Stimulated activated CD4-positive, alpha-beta T cell treated with anti-CD3 and anti-CD28 coated beads, Interleukin-2, amount 100 ng/mL, for 48 hours (primary cell): ENCODE measurements at places on chromosomes 6 and 20.

GRCh38 chr20:2329286-2329685, 33.5 kb downstream of the TGM3 start:
- no peak for DNase-seq

DNA sequence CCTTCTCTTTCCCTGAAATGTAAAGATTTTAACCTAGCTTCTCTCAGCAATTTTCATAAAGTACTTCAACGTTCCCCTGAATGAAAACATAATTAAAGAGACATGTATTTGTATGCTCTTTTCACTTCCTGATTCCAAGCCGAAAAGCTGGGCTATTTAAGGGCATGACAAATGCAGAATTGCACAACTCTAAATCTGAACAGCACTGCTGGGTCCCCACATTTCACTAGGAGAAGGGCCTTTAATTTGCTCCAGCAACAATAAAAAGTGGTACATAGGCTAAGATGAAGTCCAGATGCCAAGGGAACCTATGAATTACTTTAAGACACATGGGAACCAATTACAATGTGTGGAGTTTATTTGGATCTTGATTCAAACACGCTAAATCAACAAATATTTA, 42.0 kb downstream of the IRAK1BP1 start:
- DNase-seq: no peak

DNA sequence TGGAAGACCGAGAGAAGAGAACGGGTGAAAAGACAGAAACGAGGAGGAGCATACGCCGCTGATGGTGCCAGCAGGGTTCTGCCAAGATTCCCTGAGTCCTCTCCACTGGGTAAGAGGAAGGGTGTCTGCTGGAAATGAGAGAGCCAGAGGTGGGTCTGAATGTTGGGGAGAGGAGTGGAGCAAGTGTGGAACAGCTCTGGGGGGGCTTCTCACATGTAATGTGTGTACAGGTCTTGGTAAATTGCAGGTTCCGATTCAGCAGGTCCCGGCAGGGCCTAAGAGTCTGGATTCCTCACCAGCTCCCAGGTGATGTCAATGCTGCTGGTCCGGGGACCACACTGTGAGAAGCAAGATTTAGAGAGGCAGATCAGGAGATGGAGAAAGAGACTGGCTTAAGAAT, 1.5 kb upstream of the EBF4 start:
- DNase-seq: no peak

GRCh38 chr6:65979120-65979519, 272.1 kb upstream of the EYS start:
- DNase-seq: no peak

DNA sequence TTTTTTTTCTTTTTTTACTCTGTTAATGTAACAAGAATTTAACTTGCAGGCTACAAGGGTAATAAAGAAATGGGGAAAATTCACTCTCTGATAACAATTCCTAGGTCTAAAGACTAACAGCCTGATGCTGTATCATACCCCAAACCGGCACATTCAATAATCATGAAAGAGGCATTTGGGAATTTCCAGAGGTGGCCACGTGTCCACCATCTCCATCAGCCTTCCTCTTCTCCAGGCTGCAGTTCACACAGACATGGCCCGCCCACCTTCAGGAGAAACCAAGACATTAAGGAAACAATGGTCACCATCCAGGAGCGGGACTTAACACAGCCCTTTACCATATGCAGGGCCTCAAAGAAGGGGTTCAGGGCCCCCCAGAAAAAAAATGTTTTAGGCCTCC, 44.8 kb downstream of the PDE10A start:
- no peak for DNase-seq

GRCh38 chr6:11013721-11014070, 30.4 kb downstream of the ELOVL2 start:
- DNase-seq: no peak

- DNase-seq: no peak
Observed at GRCh38 chr6:11203306-11204004, 29.0 kb downstream of the NEDD9 start.

- peak; percentile 45 for DNase-seq
Observed at GRCh38 chr6:39361657-39362486, 39.4 kb upstream of the KCNK16 start.

- DNase-seq: no peak
Observed at GRCh38 chr6:169101036-169101805, 152.4 kb downstream of the THBS2 start.

DNA sequence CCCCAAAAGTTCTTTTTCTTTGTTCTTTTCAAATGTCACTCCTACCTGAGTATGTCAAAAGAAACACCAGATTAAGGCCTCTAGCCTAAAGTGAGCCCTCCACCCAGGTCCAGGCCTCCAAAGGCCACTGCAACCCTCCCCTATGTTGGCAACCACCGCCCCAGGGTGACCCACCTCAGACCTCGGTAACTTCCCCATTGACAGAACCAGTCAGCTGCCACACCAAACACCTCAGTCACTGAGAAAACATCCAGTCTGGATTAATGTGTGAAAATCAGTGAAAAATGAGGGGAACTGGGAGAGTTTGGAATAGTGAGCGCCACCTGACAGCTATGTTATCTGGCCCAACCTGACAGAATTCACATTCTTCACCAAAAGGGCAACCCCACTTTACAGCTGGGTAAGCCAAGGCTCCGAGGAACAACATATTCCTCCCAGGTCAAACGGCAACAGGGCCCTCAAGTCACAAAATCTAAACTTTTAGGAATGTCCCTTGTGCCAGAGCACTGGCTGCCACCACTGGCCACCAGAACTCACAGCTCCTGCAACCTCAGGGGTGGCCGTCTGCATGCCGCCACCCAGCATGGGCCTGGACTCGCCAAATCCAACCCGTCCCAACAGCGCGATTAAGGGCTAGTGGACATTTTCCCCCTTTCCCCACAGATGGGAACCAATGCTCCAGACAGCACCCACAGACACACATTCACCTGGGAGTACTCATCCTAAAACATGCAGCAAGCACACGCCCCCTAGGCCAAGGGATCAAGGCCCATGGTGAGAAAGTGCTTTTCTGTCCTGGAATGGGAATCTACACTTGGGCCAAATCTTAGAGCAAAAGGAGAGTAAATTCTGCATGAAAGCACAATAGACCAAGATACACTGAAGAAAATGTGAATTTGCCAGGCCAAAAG, 4.8 kb downstream of the TAF4 start:
- DNase-seq: no peak

DNA sequence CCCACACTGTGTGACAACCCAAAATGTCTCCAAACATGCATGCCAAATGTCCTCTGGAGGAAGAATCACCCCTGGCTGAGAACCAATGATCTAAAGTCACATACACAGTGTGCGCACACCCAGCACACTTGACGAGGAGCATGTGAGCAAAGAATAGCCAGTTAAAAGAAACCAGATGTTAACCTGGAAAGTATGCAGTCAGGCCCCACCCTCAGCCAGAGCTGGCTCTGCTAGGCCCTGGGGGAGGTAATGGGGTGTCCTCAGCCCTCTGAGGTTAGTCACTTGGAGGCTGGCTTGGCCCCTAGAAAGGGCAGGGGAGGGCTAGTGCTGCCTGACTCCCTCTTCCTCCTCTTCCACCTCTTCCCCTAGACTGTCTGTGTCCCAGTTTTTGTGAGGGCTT, 15.2 kb upstream of the GUCA1A start:
- DNase-seq: no peak

- no peak for DNase-seq
Observed at GRCh38 chr6:81761197-81761596, 8.7 kb upstream of the TENT5A start.

GRCh38 chr6:20092071-20092566, 120.2 kb downstream of the MBOAT1 start:
- no peak for DNase-seq

- DNase-seq: no peak
Observed at GRCh38 chr20:51978070-51978501, 175.8 kb upstream of the SALL4 start.

GRCh38 chr6:85670573-85670972, 27.9 kb upstream of the SYNCRIP start:
- DNase-seq: no peak

DNA sequence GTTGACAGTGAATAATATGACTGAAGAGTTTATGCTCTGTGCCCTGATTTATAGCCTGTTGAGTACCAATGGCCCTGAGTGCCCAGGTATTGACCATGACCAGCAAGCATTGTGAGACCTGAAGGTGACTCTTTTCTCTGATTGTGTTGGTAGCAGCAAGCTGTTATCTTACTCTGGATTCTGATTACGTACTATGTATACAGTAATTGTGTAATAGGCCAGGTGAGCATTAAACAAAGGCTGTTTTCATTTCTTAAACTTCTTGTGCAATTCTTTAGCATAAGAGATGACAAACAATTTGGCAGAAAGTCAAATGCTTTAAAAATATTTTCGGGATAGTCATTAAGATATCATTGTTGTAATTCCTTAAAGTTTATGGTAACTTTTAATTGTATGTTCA, 111.7 kb upstream of the PTPRK start:
- no peak for DNase-seq

DNA sequence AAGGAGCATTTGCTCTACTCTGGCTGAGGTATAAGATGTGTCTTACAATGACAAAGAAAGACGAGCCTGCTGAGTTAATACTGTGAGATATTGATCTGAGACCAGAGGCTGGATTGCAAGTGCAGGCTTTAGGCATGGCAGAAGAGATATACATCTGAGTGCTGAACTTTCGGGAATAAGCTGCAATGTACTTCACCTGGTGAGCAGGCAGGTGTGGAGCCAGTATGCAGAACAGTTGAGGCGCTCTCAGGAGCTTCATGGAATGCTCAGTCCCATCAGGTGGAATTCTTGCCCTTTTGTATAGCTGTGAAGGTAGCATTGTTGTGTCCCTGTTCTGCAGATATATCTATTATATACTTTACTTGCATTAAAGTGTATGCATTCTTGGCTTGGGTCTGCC, 179.3 kb upstream of the RIMS1 start:
- no peak for DNase-seq

GRCh38 chr6:54291146-54291545, 17.1 kb upstream of the TINAG start:
- DNase-seq: no peak

DNA sequence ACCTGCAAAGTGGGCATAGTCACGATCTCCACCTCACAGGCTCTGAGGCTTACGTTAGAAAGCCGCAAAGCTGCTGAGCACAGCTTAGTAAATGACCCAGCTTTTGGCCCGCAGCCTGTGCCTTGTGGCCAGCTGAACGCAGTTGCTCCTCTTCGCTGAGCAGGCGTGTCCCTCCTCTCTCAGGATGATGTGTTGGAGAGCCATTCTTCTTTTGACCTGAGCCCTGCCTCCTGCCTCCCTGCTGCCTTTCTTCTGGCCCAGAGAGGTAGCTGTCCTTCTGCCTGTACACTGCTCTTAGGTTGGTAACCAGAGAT, 47.6 kb upstream of the MYL9 start:
- no peak for DNase-seq

- DNase-seq: no peak
Observed at GRCh38 chr20:63572788-63573646, 1.0 kb downstream of the HELZ2 start.

DNA sequence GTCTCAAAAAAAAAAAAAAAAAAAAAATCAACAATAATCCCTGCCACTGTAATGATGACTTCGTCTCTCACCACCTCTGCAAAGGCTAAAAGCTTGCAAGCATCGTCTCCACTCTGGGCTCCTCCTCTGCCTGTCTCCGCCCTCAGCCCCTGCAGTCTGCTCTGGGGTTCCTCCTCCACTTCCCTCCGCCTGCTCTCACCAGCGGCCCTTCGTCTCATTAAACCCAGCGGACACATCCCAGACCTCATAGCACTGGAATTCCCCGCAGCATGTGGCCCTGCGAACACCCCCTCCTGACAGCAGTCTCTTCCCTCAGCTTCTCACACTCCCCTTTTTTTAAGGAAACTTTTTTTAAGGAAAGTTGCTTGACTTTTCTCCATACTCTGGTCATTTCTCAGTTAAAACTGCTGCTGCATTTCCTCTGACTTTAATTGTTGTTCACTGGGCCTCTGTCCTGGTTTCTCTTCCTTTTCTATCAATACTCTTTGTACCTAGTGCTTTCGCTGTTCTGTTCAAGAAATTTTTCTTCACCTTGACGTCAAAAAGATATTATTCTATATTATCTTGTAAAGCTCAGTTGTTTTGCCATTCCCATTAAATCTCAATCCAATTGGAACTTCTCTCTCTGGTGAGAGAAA, 70.9 kb upstream of the PLEKHG1 start:
- DNase-seq: no peak

- DNase-seq: no peak
Observed at GRCh38 chr6:138250053-138250452, 31.8 kb upstream of the PBOV1 start.

DNA sequence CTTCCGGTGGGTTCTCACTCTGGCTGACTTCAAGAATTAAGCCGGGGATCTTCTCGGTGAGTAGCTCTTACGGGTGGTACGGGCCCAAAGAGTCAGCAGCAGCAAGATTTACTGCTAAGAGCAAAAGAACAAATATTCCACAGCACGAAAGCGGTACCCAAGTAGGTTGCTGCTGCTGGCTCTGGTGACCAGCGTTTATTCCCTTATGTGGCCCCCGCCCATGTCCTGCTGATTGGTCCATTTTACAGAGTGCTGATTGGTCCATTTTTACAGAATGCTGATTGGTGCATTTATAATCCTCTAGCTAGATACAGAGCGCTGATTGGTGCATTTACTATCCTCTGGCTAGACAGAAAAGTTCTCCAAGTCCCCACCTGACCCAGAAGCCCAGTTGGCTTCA, 44.3 kb downstream of the FAM50B start:
- no peak for DNase-seq

GRCh38 chr20:47293631-47294030, 62.9 kb downstream of the ZMYND8 start:
- DNase-seq: no peak

DNA sequence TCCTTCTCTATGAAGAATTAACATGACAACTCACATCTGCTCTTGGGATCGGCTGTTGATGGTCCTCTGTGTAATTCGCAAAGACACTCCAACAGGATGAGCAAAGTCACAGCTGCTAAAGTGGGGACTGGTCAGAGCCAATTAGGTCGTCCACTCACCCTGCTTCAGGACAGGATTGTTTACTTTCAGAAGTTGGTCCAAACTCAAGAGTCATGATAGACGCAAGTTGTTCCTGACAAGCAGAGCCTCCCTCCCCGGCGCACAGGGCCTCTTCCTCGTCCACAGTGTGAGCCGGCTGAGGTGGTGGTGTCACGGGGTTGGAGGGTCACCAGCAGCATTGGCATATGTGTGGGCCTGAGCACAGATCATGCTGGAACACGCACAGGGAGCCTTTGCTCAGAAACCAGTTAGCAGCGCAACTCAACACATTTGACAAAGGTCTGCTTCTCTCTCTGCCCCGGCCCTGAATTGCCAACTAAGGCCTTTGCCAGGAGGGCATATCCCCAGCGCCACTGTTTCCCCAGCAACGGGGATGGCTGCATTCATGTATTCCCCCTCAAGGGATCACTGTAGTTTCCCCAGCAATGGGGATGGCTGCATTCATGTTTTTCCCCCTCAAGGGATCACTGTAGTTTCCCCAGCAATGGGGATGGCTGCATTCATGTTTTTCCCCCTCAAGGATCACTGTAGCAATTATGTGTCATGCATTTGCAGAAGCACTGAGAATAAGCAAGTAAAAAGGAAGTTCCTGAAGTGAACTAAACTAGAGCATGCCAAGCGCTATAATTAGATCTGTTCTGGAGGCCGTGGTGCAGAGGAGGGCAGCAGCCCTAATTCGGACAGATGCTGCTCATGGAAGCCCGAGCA, 111.7 kb downstream of the THBS2 start:
- DNase-seq: no peak
